ENCODE measurements at places on chromosomes 5 and 9.

- DNase-seq = no peak
Measured at GRCh38 chr5:124877501-124878146, 131.2 kb upstream of the ZNF608 start.

DNA sequence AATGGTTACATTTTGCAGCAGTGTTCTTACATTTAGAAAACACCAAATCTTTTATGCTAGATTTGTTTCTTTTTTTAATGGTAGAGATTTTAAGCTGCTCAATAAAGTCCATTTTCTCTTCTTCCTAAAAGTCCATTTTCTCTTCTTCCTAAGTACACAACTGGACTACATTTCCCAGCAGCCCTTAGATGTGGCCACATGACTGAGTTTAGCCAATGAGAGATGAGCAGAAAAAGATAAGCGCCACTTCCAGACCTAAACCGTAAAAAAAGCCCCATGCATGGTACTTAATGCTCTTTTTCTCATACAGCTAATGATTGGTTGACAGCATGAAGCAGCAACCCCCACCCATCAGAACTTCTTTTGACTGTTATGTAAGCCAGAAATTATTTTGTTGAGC lies 206.7 kb downstream of the FAM114A2 start:
- DNase-seq = peak; percentile 30

GRCh38 chr5:56567278-56567677 lies 248.1 kb upstream of the MAP3K1 start:
- DNase-seq = no peak

DNA sequence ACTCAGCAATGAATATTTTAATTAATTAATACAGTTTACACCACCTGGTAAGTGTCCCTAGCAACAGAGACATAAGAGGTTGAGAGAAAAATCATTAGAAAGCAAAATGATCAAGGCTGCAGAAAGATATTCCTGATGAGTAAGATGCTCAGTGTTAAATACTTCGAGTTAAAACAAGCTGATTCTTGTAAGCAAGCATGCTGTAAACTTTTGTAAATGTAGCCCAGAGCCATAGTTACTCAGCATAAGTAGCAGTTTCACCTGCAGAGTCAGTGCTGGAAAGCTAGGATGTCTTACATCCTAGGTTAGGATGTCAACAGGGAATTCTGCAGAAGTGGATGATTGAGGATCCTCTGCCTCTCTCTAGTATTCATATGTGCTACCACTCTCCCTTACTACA lies 4.2 kb downstream of the PRKACG start:
- DNase-seq = no peak

DNA sequence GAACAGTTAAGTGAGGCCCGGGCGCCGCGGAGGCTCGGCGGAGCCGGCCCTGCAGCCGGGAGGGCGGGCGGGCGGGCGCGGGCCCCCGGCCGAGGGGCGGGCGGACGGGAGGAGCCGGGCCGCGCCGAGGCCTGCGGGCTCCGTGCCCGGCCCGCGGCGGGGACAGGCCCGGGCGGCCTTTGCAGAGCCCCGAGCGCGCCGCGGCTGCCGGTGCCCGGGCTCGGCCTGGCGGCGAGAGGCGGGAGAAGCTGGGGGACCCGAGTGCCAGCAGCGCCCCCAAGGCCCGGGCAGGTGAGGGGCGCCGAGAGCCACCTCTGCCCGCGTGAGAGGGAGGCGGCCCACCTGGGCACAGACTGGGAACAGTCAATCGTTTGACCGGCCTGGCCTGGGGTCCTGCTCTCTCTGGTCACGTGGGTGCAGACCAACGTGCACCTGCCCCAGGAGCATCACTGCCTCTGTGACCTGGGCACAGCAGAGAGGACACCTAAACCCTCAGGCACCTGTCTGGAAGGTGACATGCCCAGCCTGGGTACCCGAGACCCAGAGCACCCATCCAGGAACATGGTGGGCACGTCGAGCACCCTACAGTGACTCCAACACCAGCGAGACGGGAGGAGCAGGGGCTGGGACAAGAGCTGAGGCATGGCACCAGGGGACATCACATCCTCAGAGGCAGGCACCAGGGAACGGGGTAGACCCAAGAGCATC lies 531 bp downstream of the MVB12B start:
- DNase-seq = no peak

- DNase-seq = no peak
Measured at GRCh38 chr9:127684576-127684975, 22.2 kb upstream of the CFAP157 start.

GRCh38 chr9:78236551-78236910 lies 656 bp downstream of the CEP78 start:
- DNase-seq = no peak

- no peak for DNase-seq
Measured at GRCh38 chr5:113381791-113382190, 53.0 kb downstream of the TSSK1B start.

DNA sequence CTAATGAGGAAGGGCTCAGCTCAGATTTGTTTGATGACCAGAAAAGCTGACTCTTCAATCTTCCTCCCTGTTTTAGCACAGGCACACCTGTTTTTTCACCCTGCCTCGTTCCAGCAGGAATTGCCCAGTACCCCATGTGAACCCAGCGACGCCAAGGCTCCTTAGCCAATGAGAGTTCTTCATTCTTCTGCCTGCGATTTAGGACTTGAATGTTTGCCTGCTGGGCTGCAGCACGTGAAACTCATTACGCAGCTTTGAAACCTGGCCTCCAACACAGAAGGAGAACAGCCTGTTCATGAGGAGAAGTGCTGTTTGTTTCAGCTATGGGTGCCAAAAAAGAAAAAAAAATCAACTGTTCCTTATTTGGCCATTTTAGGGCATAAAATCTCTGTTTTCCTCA lies 315.5 kb downstream of the TRPM3 start:
- peak; percentile 14 for DNase-seq

DNA sequence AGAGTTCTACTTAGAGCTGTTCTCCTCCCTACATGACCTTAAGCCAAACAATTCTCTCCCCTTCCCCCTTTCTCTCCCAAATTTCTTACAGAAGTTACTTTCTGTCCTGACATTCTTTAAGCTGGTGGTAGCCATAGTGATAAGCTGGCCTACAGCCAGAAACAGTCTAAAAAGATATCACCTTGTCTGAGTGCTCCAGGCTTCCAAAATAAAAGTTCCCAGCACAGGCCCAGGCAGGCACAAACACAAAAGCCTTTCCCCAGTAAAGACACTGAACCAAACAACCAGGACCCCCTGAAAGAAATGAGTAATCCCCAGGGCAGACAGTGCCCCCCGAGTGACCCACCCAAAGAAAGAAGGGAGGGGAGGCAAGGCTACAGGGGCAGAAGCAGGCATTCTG lies 19.2 kb downstream of the SIL1 start:
- no peak for DNase-seq

- no peak for DNase-seq
Measured at GRCh38 chr9:97366889-97367288, 45.0 kb upstream of the TDRD7 start.

DNA sequence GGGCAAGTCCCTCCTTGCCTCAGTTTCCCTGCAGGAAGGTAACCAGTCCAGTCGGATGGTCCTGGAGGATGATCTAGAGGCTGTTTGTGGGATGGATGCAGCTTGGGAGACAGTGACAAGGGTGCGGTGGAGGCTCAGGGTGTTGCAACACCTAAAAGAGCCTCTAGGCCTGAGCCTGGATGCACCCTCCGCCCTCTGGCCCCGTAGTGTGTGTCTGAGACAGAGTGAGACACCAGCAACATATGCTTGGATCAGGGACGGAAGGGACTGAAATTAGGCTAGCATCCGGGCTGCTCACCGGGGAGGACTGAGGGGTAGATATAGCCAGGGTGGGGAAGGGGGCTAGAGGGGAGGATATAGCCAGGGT lies 1.1 kb downstream of the CRAT start:
- no peak for DNase-seq

- DNase-seq = no peak
Measured at GRCh38 chr5:156556666-156557406, 229.9 kb downstream of the SGCD start.

DNA sequence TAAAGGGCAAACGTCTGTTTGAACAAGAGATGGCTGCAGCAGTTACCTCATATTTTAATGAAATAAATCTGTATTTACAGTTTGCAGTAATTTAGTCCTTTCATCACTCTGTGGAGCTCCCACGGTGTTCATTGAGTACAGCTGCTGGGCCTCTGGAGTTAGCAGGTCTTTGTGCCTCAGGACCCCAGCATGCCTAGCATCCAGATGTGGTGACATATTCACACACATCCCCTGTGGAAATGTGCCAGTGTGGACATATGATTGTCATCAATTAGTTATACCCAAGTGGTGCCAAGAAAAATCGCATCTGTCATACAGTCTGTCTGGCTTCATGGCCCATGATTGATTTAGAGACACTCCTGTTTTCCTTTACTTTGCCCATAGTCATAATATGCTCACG lies 77.3 kb downstream of the NNT start:
- DNase-seq = peak; percentile 55

DNA sequence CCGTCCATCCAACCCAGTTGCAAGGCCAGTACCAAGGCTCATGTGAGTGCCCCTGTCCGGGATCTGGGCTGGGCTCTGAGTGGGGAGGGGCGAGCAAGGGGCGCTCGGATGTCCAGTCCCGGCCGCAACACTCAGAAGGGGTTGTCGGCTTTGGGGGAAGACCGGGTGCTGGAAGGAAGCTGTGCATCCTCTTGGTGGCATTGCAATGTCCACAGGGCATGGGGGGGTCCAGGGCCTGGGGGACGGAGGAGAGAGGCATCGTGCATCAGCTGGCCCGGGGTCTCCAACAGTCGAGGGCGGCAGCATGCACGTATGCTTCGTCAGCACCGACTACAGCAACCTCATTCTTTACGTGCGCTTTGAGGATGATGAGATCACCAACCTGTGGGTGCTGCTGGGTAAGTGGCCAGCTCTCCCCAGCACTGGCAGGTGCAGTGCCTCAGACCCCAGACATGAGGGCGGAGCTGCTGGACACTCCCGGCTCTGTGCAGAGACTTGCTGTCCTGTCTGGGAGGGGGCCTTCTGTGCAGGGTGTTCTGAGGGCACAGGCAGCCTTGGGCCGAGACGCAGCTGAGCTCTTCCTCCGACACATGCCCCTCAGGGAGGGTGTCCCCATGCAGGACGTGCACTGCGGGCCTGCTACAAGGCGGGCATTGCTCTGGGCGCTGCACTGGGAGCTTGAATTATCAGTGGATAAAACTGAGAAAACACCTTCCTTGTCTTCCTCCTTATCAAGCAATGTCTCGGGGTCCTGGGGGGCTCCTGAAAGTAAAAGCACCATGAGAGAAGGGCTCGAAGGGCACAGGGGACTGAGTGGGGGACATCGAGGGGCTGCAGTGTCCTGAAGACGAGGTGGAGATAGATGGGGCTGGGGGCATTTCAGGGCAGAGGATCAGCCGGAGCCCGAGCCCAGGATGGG lies 22.5 kb downstream of the GLT6D1 start:
- no peak for DNase-seq

DNA sequence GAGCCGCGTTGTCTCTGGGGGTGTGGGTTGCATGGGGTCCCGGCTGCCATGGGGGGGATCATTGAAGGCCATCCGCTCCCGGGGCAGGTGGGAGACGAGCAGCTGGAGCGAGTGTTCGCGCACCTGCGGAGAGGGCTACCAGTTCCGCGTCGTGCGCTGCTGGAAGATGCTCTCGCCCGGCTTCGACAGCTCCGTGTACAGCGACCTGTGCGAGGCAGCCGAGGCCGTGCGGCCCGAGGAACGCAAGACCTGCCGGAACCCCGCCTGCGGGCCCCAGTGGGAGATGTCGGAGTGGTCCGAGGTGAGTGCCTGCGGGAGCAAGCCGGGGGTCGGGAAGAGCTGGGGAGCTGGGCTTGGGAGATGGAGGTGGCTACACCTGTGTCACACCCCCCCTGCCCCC lies 33.7 kb downstream of the ADAMTSL2 start:
- no peak for DNase-seq

GRCh38 chr5:97422678-97423077 lies 239.6 kb upstream of the RIOK2 start:
- no peak for DNase-seq

GRCh38 chr9:83061990-83062650 lies 822 bp downstream of the RASEF start:
- peak; percentile 52 for DNase-seq

DNA sequence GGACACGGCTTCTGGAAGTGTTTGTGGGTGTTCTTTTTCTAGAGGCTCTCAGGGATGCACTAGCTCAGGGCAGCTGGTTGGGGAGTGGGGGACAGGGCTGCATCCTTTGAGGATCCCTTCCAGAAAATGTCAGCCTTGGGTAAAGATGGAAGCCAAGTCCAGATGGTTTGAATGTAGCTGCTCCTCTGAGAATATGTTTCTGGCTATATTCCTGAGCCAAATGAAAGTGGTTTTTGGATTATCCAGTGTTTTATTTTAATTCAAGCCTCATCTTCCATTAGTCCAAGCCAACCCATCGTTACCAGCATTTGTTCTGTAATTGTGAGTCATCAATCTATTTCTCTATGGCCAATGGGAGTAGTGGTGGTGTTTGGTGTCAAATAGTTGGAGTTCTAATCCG lies 70.4 kb downstream of the SPRY4 start:
- DNase-seq = no peak

DNA sequence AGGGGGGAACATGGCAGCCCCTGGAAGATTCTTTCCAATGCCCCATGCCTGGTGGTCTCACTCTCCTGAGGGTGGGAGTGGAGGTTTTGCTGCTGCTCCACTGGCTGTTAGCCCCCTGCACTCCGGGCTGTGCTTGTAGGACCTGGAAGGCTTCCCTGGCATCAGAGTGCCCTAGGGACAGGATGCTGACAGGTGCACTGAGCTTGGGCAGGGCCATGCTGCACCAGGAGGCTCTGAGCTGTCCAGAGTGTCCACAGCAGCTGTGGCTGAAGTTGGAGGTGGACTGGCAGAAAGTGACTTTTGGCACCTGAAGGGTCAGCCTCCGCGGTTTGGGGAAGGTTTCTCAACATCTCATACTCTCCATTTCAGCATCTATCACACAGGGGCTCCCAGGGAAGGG lies 249.1 kb downstream of the GADD45G start:
- no peak for DNase-seq

Measured in NCI-H446 (cell line).